ENCODE measurements at places on chromosomes 7 and 10.

DNA sequence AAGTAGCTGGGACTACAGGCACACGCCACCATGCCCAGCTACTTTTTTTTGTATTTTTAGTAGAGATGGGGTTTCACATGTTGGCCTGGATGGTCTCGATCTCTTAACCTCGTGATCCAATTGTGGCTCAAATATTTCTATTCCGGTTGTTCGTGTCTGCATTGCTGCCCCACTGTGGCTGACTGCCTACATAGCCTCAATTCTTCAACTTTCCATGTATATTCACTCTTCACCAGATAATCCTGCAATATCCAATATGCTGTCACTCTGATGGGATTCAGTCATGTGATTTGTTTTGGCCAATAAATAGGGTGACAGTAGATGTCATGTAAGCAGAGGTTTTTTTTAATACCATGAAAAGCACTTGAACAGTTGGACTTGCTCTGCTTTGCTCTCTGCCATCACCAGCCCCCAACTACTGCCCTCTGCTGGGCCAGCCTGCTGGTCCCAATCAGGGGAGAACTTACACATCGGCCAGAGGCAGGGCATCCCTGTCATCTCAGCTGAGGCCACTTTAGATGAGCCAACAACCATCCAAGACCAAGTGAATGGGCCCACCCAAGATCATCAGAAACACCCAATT, 56.7 kb downstream of the NSUN6 start:
- no peaks in the 10 kb centered on the region for H3K4me1 ChIP-seq
- no peak for DNase-seq
- H3K4me3 ChIP-seq: no peak overlapping the region
- no peaks in the 10 kb centered on the region for H3K36me3 ChIP-seq
- H3K27me3 ChIP-seq: no peaks in the 10 kb centered on the region

- DNase-seq: no peak
- no peak overlapping the region for H3K4me3 ChIP-seq
- no peaks in the 10 kb centered on the region for H3K36me3 ChIP-seq
- H3K27ac ChIP-seq: peak overlapping the region; percentile 68
- H3K27me3 ChIP-seq: no peaks in the 10 kb centered on the region
- H3K4me1 ChIP-seq: peaks cover 44% of the 10 kb centered on the region
These were observed 6.1 kb downstream of the GSTO1 start for GRCh38 chr10:104260775-104261115.

DNA sequence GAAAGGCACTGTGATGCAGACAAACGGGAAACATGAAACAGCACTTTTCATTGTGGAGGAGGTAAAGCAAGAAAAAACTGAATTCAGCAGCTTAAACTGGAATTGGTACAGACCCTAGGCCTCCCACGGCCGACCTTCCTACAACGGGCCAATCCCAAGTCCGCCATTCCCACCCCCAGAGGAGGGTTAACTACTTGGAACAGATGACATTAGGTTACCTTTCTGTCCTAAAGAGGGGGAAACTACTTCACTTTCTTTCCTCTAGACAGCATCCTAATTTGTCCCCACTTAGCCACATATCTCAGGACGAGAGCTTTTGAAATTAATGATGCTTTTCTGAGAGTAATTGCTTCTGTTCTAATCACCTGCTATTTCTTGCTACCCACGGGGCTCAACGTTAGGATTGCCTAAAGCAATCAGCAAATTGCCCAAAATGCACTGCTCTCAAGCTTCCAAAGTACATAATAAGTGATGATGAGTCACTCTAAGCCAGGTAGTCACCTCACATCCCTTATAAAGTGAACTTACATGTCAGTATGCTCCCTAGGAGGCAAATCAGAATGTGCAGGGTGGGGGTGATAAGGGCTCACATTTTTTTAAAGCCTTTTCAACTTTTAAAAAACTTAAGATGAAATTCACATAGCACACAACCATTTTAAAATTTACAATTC, 36.7 kb downstream of the LSM5 start:
- no peaks in the 10 kb centered on the region for H3K4me1 ChIP-seq
- no peaks in the 10 kb centered on the region for H3K36me3 ChIP-seq
- peaks cover 3% of the 10 kb centered on the region for H3K27me3 ChIP-seq
- no peak for DNase-seq
- no peak overlapping the region for H3K4me3 ChIP-seq
- no peak overlapping the region for H3K27ac ChIP-seq

- no peaks in the 10 kb centered on the region for H3K4me1 ChIP-seq
- no peak overlapping the region for H3K4me3 ChIP-seq
- H3K36me3 ChIP-seq: no peaks in the 10 kb centered on the region
- H3K27me3 ChIP-seq: no peaks in the 10 kb centered on the region
These were observed 116.8 kb downstream of the TES start for GRCh38 chr7:116327135-116327534.

DNA sequence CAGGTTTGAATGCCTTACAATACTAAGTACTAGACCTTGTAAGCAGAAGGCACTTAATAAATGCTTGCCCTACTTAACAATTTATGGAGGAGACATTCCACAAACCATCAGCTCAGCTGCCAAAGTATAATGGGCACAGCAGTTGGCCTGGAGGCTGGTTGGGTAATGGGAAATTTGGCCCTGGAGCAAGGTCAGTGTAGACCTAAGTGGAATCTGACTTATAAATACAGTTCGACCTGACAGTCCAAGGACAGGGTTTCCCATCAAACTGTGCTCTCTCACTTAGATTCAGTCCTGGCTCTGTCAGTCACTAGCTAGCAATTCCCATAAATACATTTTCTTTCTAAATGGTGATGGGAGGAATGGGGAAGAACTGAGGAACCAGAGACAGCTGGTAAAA, 62.6 kb upstream of the ABCB4 start:
- H3K36me3 ChIP-seq: no peaks in the 10 kb centered on the region
- DNase-seq: no peak
- no peaks in the 10 kb centered on the region for H3K4me1 ChIP-seq

DNA sequence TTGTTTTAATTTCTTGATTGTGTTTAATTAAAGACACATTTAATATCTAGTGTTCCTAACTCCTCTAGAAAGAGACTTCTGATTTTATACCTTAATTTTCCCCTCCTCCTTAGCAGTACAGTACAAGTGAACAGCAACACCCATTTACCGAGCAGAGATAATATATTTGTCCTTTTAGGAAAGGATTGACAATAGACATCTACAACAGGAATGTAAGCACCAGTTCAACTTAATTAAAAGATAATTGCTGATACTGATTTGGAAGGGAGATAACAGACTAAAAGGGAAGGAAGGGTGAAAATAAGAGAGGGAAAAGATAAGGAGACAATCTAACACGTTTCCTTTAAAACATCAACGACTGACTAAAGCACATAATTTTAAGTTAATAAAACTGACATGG, 119.3 kb downstream of the SRPK2 start:
- peaks cover 20% of the 10 kb centered on the region for H3K4me1 ChIP-seq
- H3K4me3 ChIP-seq: peak overlapping the region; percentile 26
- peak overlapping the region; percentile 78 for H3K27ac ChIP-seq
- no peaks in the 10 kb centered on the region for H3K27me3 ChIP-seq
